ENCODE measurements at places on chromosomes 12 and 14. TPM values are rescaled to one million over a fixed set of nuclear protein-coding genes. Genes with fewer than 3 reads are reported as not detected.
A peak's percentile ranks its signal among the peaks of the same experiment; 100 is the strongest.

Gene CYP27B1
- total RNA-seq = 3.2 TPM

Gene HOXC6
- not detected for total RNA-seq

DNA sequence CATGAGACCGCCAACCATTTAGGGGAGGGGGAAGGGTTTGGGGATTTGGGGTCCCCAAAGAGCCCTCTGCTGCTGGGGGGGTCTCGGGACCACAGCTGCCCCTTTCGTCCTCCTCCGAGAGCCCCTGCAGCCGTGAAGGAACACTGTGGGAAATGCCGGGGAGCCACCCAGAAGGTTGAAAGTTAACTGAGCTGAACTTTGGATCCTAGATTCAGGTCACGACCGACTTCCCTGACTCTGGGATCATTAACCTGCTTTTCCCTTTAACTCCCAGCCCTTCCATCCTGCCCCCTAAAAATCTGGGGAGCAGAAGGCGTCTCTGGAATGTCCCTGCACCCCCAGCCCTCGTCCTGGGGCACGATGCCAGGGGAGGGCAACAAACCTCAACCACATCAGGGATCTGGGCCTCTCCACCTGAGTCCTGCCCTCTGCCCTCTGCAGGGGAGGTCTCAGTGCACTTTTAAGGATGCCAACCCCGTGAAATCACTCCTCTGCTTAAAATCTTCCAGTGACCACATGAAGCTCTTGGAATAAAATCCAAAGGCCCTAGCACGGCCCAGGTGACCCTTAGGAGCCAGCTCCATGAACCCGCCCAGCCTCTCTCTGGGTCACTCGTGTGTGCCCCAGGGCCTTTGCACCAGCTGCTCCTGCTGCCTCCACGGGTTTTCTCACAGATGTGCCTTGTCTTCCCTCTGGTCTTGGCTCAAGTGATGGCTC is 95.0 kb downstream of the RFLNA start:
- no peak for DNase-seq

DNA sequence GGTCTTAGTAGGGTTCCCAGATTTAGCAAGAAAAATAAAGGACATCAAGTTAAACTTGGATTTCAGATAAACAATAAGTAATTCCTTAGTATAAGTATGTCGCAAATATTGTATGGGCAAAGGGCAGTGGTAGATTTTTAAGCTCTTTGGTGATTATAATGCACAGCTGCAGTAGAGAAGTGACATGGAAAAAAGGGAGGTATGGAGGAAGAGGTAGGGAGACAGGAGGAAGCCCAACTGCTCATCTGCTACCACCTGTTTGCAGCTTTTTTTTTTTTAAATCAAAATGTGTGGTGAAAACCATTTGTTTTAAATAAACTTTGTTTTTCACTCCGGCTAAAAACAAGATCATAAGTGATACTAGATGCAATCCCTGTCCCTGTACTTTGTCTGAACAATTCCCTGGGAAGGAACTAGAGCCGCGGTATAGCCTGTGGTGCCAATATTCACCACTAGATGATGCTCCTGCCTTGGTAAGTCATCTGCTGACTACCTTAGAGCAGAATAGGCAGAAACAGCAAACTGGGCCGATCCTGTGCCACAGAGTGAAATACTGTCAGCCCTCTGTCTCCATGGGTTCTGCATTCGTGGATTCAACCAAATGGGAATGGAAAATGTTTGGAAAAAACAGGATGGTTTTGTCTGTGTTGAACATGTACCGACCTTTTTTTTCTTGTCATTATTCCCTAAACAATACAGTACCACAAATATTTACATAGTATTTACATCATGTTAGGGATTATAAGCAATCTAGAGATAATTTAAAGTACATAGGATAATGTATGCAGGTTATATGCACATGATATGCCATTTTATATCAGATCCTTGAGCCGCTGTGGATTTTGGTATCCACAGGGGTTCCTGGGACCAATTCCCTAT is 62.4 kb upstream of the PLBD1 start:
- DNase-seq = peak; percentile 64

DNA sequence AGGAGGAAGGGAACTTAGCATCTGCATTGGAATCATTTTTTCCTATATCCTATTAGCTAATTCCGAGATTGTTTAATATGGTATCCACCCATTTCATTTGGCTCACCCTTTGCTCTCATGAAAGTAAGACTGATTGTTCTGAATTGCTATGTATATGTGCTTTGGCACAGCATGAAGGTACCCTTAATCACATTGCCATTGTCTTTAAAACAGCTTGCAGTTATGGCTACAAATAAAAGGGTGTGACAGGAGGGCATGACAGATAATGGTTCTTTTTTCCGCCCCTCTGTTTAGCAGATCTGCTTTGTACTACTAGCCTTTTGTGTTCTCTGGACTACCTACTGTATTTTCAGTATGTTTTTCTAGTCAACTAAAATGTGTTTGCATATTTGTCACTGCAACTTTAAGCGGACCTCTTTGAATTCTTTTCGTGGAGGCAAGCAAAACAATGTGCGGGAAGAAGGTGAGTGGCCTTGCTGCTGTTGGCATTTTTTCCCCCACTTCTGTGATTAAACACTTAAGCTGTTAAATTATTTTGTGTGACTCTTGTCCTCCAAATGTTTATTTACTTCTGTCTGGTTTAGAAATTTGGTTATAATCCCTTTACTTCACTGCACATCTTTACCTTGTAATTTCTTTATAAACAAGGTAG is 35.8 kb downstream of the FBXO34 start:
- DNase-seq = no peak

All from hematopoietic multipotent progenitor cell (in vitro differentiated cells).